ENCODE measurements at places on chromosomes 13 and 19. TPM values are rescaled to one million over a fixed set of nuclear protein-coding genes. Genes with fewer than 3 reads are reported as not detected.

DNA sequence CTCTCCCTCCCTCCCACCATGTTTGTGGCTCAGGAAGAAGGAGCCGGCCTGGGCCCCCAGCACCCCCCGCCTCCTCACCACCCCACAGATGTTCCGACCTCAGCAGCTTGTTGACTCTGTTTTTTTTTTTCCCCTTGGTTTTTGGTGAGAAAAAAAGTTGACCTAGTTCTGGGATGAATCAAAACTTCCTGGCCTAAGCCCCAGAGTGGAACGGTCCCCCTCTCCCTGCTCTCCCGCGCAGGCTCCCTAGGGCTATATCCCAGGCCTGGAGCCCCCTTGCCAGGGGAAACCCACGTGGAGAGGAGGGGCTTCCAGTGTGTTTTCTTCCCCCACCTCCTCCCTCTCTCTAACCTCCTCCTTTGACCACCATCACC, 4.0 kb downstream of the COL5A3 start:
- DNase-seq = no peak

- peak; percentile 52 for DNase-seq
Measured at GRCh38 chr19:3506384-3507340, 551 bp downstream of the FZR1 start.

Gene ZNF628
- total RNA-seq = 12.7 TPM

DNA sequence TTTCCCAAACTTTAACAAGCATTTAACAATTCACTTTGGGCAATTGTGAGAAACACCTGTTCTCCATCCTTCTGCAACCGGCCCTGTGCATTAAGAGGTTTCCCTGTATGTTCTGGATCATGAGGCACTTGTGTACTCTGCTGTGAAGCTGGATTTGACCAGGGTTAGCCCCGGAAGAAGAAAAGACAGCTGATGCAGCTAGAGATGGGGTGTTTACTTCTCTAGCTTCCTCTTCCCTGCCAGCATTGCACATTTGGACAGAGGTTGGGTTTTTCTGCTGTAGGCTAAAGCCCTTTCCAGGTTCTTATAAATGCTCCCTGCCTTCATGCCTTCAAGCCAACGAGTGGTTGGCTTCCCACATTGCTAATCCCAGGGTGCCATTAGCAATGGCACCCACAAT, 20.9 kb downstream of the MBD3L2B start:
- DNase-seq = no peak

Gene MISP3
- 1.9 TPM for total RNA-seq

Measured in GM23338 (cell line).